ENCODE measurements at places on chromosomes 7 and 10. TPM values are rescaled to one million over a fixed set of nuclear protein-coding genes. Genes with fewer than 3 reads are reported as not detected.

Gene STEAP2
- total RNA-seq: 4.2 TPM

Gene METTL2B
- total RNA-seq: 35.6 TPM

Gene EMX2
- not detected for total RNA-seq

Gene EGR2
- total RNA-seq: 0.46 TPM

Gene FAS
- total RNA-seq: 6.0 TPM

DNA sequence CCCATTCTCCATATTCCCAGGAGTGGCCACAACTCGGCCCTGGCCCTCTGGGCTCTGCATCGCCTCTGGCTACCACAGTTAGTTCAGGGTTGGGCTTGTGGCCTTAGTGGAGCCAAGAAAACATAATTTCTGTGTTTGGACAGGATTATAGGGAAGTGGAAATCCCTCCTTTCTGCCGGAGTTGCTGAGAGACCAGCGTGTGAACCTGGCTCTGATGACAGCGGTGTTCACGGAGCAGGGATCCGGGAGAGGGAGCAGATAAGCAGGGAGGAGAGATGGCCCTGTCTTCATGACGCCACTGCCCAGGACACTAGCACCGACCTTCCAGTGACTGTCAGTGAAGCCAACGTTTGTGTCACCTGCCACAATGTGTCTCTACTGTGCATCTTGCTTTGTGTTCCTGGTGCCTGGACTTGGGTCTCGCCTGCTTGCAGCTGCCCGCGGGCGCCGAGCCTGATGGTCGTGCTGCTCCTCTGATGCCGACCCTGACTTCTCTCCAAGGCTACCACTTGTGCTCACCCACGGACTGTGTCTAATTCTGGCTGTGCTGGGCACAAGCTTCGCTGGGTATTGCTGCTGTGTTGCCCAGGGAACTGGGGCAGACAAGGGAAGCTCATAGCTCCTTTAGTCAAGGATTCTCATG is 67.0 kb upstream of the VIPR2 start:
- DNase-seq: no peak

GRCh38 chr7:5528815-5529442 is 105.3 kb upstream of the TNRC18 start:
- DNase-seq: peak; percentile 22

- DNase-seq: no peak
Measured at GRCh38 chr10:1187151-1187854, 131.1 kb downstream of the WDR37 start.

GRCh38 chr10:130041451-130042371 is 68.9 kb downstream of the C10orf143 start:
- no peak for DNase-seq

DNA sequence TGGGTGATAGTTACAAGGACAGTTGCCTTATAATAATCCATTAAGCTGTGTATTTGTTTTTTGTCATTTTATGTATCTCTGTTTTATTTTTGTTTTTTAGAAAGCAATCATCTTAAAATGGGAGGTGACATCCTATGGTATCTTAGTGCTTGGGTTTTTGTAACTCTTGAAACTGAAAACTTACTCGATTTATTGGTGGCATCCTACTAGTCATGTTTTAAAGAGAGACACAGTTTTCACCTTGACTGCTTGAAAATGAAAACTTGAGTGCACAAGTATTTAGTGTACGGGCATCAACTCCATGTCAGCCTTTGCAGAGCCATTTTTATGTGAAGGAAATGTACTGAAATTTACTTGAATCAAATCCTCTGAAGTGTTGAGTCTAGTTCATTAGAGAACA is 103.8 kb upstream of the SAMD8 start:
- no peak for DNase-seq

DNA sequence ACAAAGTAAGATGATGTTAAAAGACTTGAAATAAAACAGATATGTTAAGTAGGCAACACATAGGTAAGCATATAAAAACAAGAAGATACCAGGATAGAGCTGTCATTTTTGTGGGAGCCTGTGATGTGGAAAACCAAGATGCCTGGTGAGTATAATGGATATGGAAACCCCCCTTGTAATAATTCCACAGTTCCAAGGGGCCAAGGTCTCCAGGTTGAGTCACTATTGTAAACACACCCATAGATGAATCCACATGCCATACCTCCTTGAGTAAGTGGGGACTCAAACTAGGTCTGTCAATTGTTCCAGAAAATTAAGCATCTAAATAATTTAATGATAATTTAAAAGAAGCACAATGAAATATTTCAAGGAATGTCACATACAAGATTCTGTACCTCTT is 15.9 kb downstream of the CAV1 start:
- DNase-seq: no peak

- peak; percentile 92 for DNase-seq
Measured at GRCh38 chr10:17062493-17062892, 67.1 kb downstream of the CUBN start.
